ENCODE measurements at places on chromosomes 1 and 21.

DNA sequence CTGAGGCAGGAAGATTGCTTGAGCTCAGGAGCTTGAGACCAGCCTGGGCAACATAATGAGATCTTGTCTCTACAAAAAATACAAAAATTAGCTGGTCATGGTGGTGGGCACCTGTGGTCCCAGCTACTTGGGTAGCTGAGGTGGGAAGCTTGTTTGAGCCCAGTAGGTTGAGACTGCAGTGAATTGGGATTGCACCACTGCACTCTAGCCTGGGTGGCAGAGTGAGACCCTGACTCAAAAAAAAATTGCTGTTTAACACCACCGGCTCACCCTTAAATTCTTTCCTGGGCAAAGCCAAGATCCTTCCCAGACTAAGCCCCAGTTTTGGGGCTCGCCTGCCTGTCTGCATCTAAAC lies 6.6 kb upstream of the NSUN4 start:
- DNase-seq = no peak

DNA sequence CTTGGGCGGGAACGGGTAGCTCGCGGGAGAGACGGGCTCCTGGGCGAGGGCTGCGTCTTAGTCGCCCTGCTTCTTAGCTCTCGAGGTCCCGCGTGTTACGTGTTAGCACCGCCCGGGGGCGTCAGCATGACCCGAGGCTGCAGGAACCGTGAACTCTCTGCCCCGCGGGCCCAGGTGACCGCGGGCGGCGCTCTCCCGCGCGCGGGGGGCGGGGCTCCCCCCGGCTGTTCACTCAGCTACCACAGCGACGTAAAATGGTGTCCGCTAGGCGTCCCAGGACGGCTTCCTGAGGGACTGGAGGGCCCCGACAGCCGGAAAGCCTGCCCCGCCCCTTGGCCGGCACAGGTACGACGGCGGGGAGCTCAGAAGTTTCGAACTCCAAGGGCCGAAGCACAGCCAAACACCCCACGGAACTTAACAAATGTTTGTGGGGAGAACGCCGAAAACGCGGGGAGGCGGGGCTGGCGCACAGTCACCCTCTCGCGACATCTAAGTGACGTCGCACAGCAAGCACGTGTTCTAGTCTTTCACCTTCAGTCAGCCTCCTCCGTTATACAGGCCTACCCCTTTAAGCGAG lies 780 bp upstream of the RBM15 start:
- DNase-seq = peak; percentile 90

DNA sequence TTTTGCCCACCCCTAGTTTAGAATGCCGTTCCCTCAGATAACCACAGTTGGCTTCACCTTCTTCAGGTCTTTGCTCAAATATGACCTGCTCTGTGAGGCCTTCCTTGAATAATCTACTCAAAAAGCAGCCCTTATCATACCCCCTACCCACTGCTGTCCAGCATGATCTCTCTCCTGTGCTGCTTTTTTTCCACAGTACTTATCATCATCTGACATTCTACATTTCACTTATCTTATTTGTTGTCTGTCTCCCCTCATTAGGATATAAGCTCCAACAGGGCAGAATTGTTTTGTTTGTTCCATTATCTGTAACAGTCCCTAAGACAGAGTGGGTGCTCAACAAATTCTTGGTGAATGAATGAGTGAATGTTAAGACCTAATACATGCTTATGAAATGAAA lies 18.1 kb downstream of the USP24 start:
- DNase-seq = no peak

DNA sequence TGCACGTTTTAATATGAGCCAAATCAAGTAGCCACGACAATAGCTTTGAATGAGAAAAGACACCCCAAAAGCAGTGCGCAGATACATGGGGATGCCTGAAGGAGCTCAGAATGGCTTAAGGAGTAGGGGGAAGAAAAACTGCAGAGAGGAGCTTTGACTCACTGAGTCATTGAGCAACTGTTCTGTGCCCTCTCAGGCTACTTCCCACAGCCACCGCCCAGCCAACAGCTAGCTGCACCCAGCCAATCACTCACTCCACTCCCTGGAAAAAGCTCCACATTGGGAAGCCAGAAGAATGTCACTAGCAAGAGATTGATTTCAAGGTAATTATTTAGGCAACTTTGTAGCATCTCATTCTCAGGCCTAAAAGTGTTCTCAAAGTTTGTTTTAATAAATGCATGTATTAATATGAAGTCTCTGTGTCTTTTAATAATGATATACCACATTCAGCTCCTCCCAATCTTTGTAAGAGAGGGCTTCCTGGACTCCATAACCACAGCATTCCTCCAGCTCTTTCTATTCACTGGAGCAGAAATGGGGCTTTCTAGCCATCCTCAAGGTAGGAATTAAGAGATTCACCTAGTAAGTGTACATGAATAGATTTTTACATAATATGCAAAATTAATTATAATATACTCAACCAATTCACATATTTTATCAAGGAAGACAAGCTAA lies 16.8 kb downstream of the DUSP10 start:
- DNase-seq = no peak

DNA sequence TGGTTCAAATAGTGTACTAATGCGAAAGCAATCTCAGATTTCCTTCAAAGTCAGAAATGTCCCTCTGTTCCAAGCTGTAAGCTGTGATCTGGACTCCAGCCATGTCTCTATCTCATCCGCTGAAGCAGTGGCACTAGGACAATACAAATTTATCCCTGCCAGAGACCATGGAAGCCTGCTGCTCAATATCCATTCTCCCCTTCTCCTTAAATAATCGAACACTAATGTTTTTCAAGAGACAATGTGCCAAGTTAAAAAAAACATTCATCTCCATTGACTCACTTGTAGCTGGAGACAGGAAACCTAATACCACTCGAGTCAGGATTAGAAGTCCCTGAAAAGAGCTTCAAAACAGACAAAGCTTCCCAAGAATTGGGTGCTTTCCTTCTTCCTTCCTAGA lies 38.5 kb upstream of the PGBD5 start:
- no peak for DNase-seq

- DNase-seq = no peak
Measured at GRCh38 chr1:94408104-94408830, 9.9 kb upstream of the ABCD3 start.

DNA sequence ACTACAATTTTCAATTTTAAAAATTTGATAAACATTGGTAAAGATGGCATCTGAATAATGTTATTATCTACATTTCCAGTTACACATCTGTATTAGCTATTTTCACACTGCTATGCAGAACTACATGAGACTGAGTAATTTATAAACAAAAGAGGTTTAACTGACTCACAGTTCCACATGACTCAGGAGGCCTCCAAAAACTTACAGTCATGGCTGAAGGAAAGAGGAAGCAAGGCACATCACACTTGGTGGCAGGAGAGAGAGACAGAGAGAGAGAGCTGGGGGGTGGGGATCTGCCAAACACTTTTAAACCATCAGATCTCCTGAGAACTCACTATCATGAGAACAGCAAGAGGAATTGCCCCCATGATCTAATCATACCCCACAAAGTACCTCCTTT lies 850.0 kb downstream of the LTN1 start:
- no peak for DNase-seq

DNA sequence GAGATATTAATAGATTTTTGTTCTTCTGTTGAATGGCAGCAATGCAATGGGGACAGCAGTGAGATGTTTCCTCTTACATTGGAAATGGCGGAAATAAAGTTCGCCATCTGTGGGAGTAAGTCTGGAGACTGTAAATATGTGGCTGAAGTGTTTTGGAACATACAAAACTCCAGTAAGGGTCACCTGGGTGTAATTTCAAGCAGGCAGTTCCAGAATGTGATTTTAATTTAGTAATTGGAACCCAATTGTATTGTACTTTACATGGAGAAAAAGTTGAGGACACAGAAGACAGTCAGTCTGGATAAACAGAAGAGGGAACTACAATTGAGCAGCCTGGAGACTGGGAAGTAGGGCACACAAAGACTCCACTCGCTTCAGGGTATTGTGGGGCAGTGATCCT lies 108.6 kb downstream of the NTMT2 start:
- DNase-seq = no peak

DNA sequence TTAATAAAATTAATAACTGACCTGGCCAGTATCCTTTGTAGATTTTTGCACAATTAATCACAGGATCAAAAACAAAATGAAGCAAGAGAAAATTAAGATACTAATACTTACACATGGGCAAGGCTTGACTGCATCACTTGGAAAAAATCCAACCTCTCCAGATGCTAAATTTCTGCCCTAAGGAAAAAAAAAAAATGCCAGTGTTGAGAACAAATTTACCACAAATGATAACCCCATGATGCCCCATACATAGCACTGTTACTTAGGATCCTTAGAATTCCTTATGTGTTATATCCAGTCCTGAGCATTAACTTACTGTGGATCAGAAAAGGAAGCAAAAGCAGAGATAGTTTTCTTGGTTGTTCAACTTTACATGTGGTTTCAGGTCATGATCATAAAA lies 347.5 kb downstream of the VAV3 start:
- DNase-seq = no peak

DNA sequence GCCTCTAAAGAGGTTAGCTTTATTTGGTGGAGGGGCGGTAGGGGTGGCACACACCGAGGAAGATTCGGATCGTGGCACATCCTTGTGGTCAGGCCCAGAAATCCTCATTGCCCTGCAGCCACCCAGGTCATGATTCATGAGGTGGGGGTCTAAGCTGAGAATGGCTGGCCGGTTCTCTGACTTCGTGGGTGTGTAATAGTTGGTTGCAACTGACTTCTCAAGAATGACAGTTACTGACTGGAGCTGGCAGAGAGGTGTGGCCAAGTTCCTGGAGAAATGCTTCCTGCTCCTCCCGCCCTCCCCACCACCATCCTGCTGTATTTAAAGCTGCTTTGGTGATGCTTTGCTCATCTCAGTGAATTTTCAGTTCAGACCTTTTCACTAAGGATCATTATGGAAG lies 198.6 kb downstream of the KIF26B start:
- DNase-seq = no peak

GRCh38 chr1:166908942-166909341 lies 32.9 kb upstream of the TADA1 start:
- no peak for DNase-seq

GRCh38 chr21:45590246-45590725 lies 48.0 kb upstream of the SLC19A1 start:
- peak; percentile 68 for DNase-seq
